ENCODE measurements at places on chromosomes 4 and X.
A peak's percentile ranks its signal among the peaks of the same experiment; 100 is the strongest.

GRCh38 chr4:6205567-6205931 lies 5.2 kb upstream of the JAKMIP1 start:
- DNase-seq: no peak

- DNase-seq: no peak
Measured at GRCh38 chrX:132842460-132843238, 115.8 kb downstream of the HS6ST2 start.

DNA sequence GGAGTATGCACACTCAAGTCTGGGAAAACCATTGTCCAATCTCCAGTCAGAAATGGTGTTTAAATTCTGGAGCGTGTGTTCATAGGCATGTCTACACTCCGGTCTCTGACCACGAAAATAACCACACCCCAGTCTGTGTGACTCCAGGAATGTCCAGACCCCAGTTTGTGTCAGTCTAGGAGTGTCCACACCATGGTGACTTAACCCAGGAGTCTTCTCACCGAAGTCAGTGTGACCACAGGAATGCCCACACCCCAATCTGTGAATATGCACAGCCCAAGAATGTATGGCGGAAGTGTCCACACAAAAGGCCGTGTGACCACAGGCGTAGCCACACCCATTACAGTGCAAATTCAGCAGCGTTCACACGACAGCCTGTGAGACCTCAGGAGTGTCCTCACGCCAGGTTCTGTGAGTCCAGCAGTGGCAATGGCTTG lies 11.4 kb downstream of the FTSJ1 start:
- no peak for DNase-seq

- DNase-seq: no peak
Measured at GRCh38 chr4:147398556-147398955, 82.3 kb upstream of the EDNRA start.

GRCh38 chrX:49291615-49292337 lies 11.7 kb upstream of the GAGE10 start:
- DNase-seq: peak; percentile 40

DNA sequence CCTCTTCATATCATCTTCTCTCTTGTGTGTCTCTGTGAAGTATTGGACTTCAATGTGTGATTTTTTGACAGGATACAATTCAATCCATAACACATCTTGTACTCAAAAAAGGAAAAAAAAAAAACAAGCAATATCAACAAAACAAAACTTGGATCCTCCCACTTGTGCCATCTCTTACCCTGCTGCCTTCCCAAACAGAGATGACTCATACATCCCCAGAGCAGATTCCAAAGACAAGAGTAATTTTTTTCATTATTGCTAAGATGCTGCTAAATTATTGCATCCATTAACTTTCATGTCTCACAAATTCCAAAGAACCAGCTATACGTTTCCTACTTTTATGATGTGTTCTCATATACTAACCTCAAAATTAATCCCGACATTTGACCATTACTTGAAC lies 479.2 kb downstream of the GBA3 start:
- no peak for DNase-seq

GRCh38 chrX:18825375-18825774 lies 117.9 kb downstream of the PPEF1 start:
- DNase-seq: no peak

GRCh38 chr4:97582890-97583289 lies 560.4 kb downstream of the STPG2 start:
- no peak for DNase-seq

- no peak for DNase-seq
Measured at GRCh38 chrX:137031517-137032340, 2.1 kb downstream of the GPR101 start.

DNA sequence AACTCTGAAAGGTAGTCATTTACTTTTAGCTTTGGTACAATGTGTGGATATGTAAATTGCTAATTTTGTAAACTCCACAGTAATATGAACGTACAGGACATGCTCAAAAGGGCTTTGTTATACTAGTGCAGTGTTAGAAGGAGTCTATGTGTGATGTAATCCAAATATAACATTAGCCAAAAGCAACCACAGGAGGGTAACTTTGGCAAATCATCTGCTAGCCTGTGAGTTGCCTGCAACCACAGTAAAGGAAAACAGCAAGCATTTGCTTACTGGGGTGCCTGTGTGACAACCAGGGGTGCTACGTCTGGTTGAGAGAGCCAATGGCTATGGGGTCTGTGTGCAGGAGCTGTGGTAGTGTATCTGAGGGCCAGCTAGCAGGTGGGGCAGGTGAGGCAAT lies 245.8 kb downstream of the ADAMTS3 start:
- DNase-seq: no peak

- no peak for DNase-seq
Measured at GRCh38 chr4:140799686-140800225, 43.6 kb upstream of the TBC1D9 start.

DNA sequence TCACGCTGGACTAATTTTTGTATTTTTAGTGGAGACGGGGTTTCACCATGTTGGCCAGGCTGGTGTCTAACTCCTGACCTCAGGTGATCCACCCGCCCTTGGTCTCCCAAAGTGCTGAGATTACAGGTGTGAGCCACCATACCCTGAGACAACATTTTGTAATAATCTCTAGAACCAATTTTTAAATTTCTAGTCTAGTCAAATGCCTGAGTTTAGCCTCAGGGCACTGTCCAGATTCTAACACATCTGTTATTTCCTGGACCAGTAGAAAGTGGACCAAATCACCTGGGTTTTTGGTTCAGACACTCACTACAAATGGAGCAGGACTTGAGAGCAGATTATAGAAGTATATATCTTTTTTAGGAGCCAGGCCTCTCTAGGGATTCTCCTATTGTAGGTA lies 21.6 kb downstream of the ART3 start:
- no peak for DNase-seq

GRCh38 chr4:3827616-3828492 lies 61.7 kb downstream of the ADRA2C start:
- no peak for DNase-seq

- no peak for DNase-seq
Measured at GRCh38 chr4:76233083-76233482, 18.4 kb upstream of the FAM47E start.

- DNase-seq: no peak
Measured at GRCh38 chrX:19343085-19343534, 617 bp upstream of the PDHA1 start.

- DNase-seq: no peak
Measured at GRCh38 chrX:55135171-55135570, 46.4 kb downstream of the PAGE2 start.

GRCh38 chrX:37813570-37813969 lies 33.7 kb downstream of the CYBB start:
- DNase-seq: no peak

DNA sequence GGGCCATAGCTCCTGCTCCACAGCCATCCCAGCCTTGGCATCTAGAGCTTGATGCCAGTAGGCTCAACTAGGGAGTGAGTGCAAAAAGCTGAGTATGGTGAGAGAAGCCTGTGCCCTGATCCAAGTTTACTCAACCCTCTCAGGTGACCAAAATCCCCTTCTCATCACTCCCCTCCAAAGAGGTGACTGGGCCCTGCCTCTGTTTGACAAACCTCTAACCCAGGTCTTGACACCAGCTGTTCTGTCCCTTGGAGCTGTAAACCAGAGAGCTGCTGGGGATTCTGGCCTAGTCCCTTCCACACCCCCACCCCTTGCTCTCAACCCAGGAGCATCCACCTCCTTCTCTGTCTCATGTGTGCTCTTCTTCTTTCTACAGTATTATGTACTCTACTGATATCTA lies 73.5 kb downstream of the MSN start:
- no peak for DNase-seq

DNA sequence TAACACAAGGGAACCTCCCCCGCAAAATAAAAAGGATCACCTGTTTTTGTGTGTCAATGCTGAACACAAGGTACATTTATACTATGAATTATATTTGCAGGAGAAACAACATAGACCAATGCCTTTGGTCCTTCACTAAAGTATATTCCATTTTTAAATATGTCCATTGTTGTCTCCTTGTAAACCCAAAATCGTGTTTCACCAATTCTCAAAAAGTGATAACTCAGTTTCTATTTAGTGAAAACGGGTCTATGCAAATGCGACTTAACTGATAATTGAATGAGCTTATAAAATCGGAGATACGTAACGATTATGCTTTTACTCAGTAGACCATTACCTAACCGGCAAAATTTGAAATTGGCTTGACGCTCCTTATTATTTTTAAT lies 2.1 kb downstream of the BRWD3 start:
- DNase-seq: no peak

- no peak for DNase-seq
Measured at GRCh38 chr4:107625391-107625902, 94.6 kb downstream of the PAPSS1 start.

DNA sequence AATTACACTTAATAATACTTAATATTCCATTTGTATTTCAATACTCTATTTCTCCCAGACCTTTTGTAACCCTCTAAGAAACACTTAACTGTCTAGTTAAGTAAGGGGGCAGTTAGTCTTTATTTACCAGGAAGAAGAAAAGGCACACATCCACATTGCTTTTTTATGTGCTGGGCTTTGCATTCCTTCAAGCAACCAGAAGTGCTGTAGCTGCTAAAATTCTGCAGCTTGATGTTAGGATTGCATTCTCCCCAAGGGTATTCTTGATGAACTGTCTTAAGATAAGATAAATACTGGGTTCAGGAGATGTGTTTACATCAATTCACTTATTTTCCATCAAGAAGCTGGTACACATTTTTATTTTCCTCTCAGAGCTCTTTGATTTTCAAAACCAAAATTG lies 24.0 kb downstream of the ASIC5 start:
- no peak for DNase-seq

- no peak for DNase-seq
Measured at GRCh38 chrX:35622601-35623000, 175.5 kb upstream of the MAGEB16 start.

DNA sequence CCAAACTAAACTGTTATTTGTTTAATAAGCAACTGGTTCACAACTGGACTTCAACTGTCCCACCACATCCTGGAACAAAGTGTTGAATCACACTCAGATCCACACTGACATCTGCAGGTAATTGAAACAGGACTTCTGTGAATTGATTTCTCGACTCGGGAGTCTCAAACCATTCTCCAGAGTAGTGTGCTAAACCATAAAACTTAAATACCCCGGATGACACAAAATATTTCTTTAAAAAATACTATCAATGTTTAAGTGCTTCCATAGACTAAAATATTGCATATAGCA lies 95.4 kb upstream of the PLAC1 start:
- DNase-seq: no peak

GRCh38 chrX:109481986-109482385 lies at the start of gene GUCY2F:
Gene GUCY2F (minus strand): TSS chrX:109482086. CDS start chrX:109475936, 6,150 bp downstream.
- DNase-seq: no peak

- no peak for DNase-seq
Measured at GRCh38 chr4:95048296-95048695, 290.5 kb downstream of the BMPR1B start.

GRCh38 chrX:122625821-122626220 lies 558.3 kb upstream of the GRIA3 start:
- DNase-seq: no peak

DNA sequence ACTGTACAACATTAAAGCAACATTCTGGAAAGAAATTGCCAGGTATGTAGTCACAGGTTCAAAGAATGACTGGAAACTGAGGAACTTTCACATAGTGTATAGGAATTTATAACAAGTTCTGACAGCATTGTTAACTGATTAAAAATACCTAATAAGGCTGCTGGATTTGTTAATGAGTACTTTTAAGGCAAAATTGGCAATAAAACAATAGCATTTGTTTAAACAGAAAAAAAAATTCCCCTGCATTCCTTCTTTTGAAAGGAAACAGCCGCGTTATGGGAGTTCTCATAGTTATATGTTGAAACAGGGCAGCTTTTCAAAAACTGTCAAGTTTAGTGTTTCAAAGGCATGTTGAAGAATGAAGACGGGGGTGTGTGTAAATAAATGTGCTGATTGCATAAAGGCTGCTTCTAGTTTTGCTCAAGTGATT lies 282.5 kb upstream of the FAT1 start:
- DNase-seq: no peak

DNA sequence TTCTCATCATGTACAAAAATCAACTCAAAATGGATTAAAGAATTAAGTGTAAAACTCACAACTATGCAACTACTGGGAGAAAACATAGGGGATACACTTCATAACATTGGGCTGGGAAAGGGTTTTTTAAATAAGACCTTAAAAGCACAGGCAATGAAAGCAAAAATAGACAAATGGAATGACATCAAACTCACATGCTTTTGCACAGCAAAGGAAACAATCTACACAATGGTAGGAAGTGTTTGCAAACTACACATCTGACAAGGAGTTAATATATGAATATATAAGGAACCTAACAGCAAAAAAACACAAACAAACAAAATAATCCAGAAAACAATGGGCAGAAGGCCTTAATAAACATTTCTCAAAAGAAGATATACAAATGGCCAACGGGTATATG lies 57.9 kb downstream of the FREM3 start:
- DNase-seq: no peak

GRCh38 chr4:83731609-83732008 lies 195.7 kb downstream of the GPAT3 start:
- no peak for DNase-seq

GRCh38 chr4:6795821-6796220 lies 13.3 kb downstream of the KIAA0232 start:
- DNase-seq: no peak

DNA sequence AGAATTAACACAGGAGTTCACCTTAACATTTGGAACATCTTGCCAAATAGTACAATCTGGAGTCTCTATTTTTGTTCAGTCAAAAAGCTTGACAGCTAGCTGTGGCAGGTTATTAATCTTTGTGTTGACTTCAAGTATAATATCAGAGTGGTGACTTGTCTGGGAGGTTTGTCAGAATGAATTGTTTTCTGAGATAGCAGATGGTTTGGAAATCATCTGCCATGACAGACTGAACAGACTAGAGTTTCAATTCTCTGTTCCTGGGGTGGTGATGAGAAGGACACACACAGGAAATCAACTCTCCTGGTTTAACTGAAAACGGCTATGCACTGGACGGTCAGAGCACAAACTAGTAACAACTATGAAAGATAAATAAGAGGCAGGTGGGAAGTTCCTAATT lies 203.3 kb upstream of the EMCN start:
- no peak for DNase-seq

DNA sequence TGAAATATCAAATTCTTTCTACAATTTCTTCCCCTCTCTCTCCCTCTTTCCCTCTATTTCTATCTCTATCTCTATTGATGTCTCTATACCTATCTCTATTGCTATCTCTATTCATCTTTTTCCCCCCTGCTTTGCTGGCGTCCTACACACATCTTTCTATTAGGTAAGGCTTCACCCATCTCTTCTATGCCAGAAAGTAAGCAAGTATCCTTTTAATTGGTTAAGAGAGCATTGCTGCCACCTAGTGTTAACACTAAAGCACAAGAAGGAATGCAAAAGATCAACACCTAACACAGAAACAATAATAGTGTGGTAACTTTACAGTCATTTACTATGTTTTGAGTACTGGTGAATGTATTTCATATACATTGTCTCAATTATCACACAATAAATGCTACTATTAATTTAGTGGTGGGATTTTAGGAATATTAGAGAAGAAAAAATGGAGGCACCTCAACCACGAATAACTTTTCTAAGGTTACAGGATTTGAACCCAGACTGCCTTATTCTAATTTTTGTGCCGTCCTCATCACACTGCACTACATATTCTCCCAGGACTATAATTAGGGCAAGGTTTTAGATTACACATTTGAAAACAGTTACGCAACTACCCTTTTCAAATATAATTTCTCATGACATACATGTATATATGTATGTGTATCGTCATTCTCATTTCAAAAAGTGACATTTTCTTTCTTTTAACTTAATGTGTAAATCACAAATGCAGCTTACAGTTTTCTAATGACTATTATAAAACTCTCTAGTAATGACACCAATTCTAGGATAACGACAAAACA lies 3.7 kb upstream of the C4orf36 start:
- DNase-seq: no peak

All from activated CD4-positive, CD25-positive, alpha-beta regulatory T cell (primary cell).